ENCODE measurements at places on chromosomes 1 and 21.

- peak; percentile 50 for DNase-seq
Measured at GRCh38 chr1:91697416-91697815, 188.5 kb downstream of the TGFBR3 start.

DNA sequence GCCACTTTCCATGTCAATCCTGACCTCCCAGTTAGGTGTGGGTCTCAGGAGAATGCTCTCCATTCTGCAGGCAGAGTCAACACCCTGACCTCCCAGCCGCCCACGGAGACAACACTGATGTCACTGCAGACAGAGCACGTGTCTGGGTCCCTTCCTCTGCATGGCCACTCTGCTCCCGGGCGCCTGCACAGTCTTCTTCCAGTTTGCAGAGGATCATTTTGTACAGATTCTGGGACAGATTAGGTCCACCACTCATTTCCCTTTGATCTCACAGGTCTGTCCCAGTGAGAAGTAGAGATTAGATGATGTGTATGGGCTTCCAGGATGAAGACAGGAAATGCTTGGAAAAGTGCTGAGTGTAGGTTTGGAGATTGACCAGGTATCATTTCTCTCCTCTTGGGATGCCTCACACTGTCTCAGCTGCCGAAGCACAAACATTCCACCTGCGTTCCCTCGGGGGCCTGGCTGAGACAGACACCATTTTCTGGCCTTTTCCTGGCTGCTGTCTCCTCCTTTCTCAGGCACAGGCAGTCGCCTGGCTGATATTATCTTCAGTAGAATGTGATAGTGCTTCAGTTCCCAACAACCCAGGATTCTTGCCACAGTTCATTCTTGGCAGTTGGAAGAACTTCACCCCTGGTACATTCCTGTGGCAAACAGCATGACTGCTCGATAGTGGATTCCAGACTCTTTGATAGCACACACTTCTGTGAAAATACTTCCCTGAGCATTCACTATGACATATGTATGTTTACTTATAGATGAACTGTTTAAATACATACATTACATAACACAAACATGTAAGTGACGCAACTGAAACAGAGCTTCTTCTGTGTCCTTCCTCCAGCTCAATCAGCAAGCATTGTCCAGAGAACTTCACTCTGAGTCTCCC, 7.9 kb downstream of the MYBPHL start:
- no peak for DNase-seq

DNA sequence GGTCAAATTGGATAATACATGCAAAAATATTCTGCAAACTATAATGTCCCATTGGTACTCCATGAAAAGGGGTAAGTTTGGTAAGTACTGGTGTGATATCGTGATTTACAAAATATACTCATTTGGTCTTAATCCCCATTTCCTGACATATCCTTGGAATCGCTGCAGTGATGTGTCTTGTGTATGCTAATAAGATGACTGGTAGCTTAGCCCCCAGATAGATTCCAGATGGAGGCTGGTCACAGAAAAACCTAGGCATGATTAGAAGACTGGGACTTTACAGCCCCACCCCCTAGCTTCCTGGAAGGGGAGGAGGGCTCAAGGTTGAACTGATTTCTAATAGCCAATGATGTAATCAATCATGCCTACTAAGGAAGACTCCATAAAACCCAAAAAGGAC, 3.0 kb downstream of the VAMP4 start:
- DNase-seq, result no peak

DNA sequence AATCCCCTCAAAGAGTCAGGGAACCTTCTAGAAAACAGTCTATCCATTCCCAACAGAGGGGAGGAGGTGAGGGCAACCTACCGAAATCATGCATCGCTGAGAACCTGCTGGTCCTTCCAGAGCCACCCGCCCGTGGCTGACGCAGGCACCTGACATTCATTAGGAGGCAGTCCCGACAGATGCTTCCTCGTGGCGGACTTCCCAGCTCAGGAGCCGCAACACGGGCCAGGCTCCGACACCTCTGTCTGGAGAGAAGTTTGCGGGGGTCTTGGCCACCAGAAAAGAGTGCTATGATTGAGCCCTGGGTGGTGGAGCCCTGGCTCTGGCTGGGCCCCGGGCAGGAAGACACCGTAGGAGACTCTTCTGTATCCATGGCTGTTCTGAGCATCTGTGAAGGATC, 86.4 kb upstream of the ARHGEF16 start:
- no peak for DNase-seq

DNA sequence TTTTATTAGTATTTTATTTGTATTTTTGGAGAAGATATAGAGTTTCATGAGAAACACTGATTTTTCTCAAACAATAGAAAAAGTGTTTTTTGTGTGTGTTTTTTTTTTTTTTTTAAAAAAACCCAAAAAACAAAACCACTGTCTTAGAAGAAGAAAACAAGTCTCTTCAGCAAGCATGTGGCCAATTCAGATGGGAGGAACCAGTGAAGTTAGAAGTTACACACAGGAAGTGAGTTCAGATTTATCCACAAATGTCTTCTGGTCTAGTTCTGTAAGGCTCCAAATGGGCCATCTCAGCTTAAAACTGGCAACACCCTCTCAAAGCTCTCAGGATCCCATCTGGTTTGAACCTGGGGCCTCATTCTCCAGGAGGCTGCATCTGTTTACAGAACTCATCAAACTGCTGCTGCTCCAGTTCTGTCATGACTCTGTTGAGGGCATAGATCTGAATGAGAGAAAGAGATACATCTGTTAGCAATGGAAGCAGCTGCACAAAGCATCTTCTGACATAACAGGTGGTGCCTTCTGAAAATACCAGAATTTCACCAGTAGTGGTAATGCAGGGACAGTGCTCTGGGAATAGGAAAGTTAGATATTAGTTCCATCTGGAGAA, 9.8 kb upstream of the ERMAP start:
- DNase-seq, result no peak

- no peak for DNase-seq
Measured at GRCh38 chr1:178846306-178846705, 24.6 kb downstream of the ANGPTL1 start.

GRCh38 chr1:22721122-22721873, 10.7 kb downstream of the EPHB2 start:
- no peak for DNase-seq

DNA sequence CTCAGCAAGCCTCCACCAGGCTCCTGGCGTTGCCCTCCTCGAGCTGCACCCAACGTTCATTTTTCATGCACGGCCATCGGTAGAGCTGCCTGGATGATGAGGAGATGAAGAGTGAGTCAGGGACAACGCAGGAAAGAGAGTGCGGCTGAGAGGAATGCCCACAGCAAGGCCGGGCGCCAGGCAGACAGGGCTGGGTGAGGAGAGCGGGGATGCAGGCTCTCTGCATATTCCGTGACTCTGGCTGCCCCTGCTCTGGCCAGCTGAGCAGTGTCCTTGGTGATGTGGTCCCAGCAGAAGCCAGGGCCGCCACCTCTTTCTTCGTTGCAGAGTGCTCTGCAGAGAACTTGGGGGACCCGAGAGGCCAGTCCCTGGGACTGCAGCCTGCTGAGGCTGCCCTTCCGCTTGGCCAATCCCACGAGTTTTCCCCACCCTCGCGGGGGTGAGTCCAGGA, 10.8 kb downstream of the UMODL1 start:
- DNase-seq, result no peak

GRCh38 chr1:154852845-154853244, 17.2 kb downstream of the KCNN3 start:
- DNase-seq, result no peak

DNA sequence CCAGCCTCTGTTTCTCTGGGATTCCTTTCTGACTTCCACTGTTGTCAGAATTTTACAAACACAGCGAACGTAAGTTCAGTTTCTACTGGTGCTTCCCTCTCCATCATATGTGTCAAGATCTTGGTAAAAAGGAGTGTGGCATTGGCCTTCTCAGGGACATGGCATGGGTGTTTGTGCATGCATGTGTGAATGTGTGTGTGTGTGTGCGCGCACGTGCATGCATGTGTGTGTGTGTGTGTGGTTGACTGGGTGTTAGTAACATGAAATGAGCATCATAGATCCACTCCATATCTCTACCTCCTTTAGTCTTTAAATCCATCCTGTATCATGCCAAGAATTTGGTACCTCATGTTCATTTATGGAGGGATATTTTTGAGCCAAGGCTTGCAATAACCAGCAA, 411.3 kb downstream of the NPHP4 start:
- no peak for DNase-seq

DNA sequence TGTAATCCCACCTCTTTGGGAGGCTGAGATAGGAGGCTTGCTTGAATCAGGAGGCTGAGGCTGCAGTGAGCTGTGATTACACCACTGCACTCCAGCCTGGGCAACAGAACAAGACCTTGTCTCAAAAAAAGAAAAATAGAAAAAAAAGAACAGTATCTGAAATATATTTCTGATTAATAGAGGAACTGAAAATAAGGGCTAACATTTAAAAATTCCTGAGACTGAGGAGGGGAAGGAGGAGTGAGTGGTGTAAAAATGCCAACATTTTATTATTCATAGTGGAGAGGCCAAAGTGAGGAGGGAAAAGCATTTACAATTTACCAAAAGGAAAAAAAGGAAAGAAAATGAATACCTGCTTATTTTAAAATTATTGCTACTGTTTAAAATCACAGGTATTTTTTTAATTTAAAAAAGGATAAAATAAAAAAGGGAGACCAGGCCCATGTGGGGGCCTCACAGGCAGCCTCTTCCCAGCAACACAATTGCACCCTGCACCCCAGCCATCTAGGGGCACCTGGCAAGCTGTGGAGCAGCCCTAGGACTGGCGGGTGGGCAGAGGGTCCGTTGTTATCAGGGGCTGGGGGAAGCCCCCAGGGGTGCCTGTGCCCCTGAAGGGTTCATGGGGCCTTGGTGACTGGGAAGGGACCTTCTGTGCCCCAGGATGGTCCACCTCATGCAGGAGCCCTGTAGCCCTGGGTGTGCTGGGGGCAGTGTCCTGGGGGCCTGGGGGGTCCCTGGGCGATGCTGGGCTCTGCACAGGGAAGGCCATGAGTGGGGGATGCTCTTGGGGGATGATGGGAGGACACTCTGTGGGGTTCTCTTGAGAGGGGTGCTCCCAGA, 34.8 kb upstream of the ADARB1 start:
- no peak for DNase-seq

DNA sequence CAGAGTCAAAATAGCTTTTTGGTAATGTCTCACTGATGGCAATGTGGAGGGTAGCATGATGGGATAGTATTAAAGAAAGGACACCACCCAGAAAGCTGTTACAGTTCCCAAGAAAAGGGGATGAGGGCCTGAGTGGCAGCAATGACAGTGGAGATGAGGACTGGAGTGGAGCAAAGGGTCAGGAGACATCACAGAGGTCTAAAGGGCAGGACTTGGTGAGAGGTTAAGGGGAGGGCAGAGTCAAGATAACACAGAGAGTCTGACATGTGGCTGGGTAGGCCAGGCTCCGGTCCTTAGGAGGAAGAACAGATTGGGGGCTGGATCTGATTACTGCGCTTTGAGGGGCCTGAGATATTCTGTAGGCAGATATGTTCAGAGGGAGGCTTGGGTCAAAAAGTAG, 19.3 kb downstream of the ELF3 start:
- DNase-seq, result no peak

- DNase-seq, result no peak
Measured at GRCh38 chr1:82510431-82510830, 709.7 kb downstream of the ADGRL2 start.

- DNase-seq, result no peak
Measured at GRCh38 chr1:248703674-248704073, 1.1 kb upstream of the OR14I1 start.

- DNase-seq, result no peak
Measured at GRCh38 chr1:200265104-200265503, 144.7 kb downstream of the ZNF281 start.

- no peak for DNase-seq
Measured at GRCh38 chr1:108053270-108054013, 88.5 kb upstream of the VAV3 start.

GRCh38 chr1:51715369-51715768, 98.5 kb downstream of the OSBPL9 start:
- DNase-seq, result no peak

DNA sequence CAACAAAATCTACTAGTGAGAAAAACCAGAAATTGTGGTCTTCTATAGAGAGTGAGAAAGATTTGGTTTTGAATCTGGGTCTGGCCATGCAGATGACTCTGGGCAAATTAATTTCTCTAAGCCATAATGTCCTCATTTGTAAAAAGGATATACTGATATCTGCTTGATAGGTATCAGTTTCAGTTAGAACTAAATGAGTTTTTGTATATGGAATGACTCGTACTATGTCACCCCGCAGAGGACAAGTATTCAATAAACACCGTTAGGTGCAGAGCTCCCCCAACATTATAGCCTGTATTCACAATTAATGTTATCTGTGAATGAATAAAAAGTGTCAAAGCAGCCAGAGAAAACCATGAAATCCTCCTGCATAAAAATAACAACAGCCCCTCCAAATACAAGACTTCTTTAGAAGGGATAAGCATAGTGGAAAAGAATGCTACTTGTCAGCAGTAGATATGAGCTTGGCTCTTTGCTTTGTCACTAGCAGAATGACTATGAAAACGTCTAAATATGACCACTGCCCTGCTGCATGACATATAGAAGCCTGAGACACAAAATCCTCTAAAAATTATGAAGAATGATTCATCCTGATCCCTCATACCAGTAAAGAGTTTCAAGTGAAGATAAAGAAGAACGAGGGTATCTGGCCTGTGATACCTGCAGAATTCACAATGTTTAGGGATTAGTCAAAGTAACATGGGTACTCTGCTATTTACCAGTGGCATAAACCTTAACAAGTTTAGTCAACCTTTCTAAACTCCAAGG, 17.8 kb downstream of the SCAF4 start:
- no peak for DNase-seq

DNA sequence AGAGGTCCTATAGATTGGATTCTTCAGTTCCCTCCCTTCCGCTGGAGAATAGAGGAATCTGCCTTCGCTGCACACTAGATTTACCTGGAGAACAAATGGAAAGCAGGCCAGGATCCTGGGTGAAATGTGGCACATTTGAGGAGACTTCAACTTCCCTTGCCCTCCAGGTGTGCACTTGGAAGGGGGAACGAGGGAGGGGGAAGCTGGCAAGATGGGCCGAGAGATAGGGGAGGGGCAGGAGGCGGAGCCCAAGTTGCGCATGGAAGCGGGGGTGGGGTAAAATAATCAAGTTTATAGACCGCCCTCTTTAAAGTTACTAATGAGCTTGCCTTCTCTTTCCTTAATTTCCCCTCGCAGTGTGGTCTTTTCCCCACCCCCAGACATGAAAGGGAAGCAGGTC, 155.7 kb upstream of the CAMK1G start:
- DNase-seq, result no peak

- DNase-seq, result no peak
Measured at GRCh38 chr1:13807209-13807608, 107.2 kb downstream of the PRDM2 start.

GRCh38 chr1:173997791-173998190, 24.4 kb downstream of the RC3H1 start:
- no peak for DNase-seq

GRCh38 chr21:28142697-28143096, 850.0 kb downstream of the LTN1 start:
- no peak for DNase-seq

DNA sequence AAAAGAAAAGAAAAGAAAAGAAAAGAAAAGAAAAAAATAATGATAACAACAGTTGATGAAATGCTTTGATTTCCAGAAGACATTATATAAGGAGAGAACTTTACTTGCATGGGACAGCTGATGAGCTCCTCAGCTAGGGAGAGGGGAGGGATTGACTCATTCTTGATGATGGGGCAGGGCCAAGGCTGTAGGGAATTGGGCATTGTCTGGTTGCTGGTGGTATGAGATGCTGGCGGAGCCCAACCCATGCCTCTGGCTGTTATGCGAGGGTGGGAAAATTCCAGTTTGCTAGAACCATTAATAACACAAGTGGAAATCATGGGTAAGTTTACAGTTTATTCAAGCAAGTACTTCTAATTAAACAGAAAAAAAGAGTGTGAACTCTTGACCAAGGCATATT, 36.0 kb upstream of the KIF26B start:
- DNase-seq, result no peak

- DNase-seq, result no peak
Measured at GRCh38 chr1:7833035-7833434, 19.8 kb downstream of the UTS2 start.

All from activated naive CD8-positive, alpha-beta T cell treated with anti-CD3 and anti-CD28 coated beads for 36 hours (primary cell).